ENCODE measurements at places on chromosomes 7 and 10.

DNA sequence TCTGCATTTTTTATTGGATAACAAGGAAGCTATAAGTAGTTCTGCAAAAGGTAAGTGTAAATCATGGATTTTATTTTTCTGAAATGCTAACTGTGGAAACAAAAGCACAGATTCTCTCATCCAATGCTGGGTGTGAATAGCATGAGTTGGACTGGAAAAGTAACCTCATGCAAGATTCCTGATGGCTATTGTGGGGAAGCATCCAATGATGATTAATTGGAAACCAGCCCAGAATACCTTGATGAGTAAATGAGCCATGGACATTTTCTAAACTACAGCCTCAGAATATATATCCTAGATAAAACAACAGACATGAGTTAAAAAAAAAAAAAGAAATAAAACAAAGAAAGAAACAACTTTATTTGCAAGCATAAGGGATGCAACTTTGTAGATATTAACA is 934.6 kb downstream of the CCSER2 start:
- no peak for DNase-seq

DNA sequence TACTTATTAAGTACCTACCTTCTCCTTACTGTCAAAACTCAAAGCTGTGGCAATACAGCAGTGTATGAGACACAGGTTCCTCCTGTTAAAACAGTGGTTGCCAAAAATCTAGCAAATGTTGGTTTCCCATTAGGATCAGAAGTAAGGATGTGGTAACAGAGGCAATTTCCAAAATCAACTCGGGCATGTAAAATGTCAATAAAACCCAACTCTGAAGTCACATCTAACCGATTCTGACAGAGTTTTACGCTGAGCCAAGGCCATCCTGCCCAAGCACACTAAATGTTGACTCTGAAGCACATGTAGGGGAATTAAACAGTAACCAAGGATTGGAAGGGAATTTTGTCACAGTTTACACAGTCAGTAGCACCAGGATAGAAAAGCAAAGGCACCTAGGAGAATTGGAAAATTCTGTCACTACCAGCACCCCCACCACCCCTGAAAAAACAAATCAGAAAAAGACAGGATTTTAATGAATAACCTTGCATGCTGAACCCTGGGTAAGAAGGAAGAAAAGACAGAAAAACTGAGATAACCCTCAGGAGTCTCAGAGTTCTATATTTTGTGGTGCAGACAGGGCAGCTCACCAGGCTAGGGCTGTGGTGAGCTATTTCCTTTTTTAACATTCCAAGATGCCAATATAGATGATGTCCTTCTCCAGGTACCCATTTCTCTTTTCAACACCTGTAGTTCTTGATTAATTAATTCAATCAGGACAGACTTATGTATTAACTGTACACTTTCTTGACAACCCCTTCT is 119.5 kb downstream of the DOCK4 start:
- no peak for DNase-seq

- no peak for DNase-seq
Measured at GRCh38 chr10:91935886-91936285, 12.3 kb downstream of the BTAF1 start.

- no peak for DNase-seq
Measured at GRCh38 chr7:121267612-121268011, 61.2 kb upstream of the WNT16 start.

DNA sequence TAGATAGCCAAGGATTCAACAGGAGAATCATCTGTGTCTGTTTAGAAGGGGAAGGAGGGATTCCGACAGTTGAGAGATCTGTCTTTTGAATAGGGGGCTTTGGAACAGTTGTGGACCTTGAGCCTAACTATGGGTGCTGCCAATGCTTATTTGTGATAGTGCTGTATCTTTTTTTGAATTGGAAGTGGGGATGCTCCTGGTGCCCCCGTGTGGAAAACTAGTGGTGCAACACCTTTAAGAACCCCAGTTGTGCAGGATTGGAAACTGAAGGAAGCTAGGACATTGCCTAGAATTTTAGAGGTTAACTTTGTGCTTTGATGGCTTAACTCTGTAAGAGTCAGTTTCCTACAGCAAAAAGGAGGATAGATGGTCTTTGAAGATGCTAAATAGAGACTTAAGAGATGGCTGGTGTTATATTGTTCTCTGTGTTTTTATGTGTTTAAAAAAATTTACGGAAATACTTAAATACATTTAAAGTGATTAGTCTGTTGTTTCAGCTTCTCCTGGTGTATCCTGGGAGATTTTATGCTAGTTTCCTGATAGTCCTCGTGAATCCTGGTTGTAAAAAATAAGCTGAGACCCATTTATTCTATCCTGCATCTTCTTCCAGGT is 69.3 kb downstream of the AP3M1 start:
- no peak for DNase-seq

GRCh38 chr7:87877366-87878040 is 1.2 kb downstream of the DBF4 start:
- no peak for DNase-seq

DNA sequence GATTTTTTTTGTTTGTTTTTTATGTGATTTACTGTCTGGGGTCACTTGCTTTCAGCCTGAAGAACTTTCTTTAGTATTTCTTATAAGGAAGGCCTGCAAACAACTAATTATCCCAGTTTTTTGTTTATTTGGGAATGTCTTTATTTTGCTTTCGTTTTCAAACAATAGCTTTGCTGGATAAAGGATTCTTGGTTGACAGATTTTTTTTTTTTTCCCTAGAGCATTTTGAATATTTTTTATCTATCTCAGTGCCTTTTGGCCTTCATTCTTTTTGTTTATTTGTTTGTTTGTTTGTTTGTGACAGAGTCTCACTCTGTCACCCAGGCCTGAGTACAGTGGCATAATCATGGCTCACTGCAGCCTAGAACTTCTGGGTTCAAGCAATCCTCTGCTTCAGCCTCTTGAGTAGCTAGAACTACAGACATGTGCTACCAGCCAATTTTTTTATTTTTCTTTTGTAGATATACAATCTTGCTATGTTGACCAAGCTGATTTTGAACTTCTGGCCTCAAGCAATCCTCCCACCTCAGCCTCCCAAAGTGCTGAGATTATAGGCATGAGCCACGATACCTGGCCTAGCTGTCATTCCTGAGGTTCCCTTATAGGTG is 46.3 kb upstream of the FZD9 start:
- no peak for DNase-seq

DNA sequence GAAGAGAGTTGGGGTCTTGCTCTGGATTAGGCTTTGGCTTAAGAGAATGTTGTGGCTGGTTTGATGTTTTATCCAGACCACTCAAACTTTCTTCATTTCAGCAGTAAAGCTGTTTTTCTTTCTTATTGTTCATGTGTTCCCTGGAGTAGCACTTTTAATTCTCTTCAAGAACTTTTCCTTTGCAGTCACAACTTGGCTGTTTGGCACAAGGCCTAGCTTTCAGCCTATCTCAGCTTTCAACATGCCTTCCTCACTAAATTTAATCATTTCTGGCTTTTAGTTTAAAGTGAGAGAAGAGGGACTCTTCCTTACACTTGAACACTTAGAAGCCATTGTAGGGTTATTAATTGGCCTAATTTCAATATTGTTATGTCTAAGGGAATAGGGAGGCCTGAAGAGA is 18.1 kb downstream of the CCDC126 start:
- DNase-seq: no peak

DNA sequence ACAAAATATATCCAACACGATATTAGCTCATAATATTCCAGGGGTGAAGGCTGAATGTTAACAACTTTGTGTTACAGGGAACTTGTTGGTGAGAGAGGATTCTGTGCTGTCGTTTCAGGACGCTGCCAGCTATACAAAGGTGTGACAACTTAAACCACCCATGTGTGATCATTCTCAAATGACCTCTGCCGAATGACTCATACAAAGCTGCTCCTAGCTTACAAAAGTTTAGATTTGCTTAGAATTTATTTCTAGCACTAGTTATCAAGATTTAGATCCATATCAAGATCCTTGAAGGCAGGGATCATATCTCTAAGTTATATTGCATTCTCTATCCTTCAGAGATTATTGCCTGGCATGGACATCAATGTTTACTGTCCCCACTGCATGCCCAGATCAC is 65.3 kb downstream of the COBL start:
- DNase-seq: no peak

- peak; percentile 81 for DNase-seq
Measured at GRCh38 chr7:66591799-66592596, 36.7 kb upstream of the KCTD7 start.

- no peak for DNase-seq
Measured at GRCh38 chr10:74882831-74883230, 56.4 kb downstream of the KAT6B start.

DNA sequence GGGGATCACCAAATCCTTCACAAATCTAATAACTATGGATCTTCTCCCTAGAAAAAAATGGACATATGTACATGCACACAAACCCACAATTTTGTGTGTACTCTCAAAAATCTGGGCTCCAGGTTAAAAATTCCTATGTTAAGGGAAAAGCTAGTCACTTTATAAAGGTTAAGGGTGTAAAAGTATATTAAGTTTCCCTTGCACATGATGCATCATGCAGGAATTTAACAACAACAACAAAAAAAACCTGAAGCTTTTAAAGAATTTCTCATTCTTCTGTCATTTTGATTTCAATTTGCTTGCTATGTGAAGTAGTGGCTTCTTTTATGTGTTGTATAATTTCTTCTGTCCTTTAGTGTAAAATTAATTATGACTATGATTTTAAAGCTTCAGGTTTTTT is 123.7 kb downstream of the CNOT4 start:
- DNase-seq: no peak

DNA sequence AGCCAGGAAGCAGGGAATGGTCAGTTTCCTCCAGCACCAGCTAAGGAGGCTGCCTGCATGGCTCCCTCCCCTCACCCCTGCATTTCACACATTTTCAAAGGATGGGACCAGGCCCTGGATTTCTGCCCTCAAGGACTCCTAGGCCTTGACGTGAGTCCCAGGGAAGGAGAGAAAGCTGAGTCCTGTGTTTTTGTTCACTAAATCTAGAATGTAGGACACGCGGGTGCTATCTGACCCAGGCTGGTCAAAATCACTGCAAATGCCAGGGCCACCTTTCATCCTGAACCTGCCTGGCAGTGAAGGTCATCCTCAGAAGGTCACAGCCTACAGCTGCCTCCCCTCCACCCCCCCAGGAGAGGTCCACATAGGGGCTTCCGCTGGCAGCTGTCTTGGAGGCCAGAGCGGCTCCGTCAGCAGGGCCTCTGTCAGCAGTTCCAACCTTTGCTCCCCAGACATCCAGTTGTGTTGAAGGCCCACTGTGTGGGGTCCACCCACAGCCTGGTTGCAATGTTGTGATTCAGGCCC is 18.0 kb downstream of the RHBDD2 start:
- DNase-seq: no peak

GRCh38 chr10:118251791-118252190 is 90.3 kb downstream of the FAM204A start:
- no peak for DNase-seq

GRCh38 chr7:151900986-151901621 is 24.2 kb upstream of the PRKAG2 start:
- DNase-seq: no peak
